ENCODE measurements at places on chromosomes 12 and 14.
A peak's percentile ranks its signal among the peaks of the same experiment; 100 is the strongest.

DNA sequence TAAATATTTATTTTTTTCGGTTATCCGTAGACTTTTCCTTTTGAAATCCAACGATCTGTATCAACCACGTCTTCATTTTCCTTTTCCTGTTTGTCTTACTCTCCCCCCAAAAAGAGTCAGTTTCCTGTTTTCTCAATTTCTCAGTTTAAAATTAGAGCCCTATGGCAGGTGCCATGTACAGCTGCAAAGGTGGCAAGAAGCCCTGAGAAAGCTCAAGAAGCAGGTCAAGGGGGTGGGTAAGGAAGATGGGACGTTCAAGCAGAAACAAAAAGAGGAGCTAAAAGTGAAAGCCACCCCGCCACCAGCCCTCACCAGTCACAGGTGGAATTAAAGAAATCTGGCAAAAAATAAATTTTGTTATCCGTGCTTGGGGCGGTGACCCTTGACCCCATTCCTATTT, 26.7 kb downstream of the SLC35E3 start:
- DNase-seq, result no peak

DNA sequence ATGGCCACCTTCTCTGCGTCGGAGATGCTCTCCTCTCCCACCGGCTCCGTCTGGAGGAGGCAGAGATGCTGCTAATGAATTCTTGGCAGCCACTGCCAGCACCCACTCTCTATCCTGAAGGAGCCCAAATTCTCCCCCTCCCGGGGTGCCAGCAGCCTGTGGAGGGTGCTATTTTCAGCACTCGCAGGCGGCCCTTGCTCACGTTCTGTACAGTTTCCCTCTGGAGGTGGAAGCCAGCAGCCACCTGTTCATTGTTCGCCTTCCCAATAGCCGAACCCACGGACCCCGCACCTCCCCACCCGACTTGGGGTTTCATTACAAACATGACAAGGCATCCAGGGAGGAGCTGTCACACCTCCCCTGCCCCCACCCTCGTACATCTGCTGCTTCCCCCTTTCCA, 27.8 kb downstream of the SNRNP35 start:
- no peak for DNase-seq

DNA sequence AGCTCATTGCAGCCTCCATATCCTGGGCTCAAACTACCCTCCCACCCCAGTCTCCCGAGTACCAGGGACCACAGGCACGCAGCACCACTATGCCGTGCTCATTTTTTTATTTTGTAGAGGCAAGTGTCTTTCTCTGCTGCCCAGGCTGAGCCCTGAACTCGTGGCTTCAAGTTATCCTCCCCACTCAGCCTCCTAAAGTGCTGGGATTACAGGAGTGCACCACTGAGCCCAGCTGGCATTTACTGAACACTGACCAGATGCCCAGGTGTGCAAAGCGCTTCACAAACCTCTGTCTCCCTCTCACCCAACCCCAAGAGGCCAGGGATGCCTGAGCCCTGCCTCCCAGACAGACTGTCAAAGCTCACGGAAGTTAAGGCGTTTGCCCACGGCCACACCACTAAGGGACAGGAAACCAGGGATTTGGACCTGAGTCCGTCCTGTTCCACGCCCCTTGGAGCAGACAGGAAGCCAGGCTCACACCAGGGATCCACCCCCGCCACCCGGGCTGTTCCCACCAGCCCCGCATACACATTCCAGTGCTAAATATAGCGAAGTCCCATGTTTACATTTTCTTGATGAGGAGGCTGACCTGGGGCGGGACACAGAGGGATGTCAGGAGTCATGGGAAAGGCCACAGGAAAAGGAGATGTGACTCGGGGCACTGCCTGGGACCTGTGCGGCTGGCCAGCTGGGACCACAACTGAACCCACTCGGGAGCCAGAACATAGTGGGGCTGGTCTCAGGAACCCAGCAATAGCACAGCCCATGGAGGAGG, 51.2 kb downstream of the TESC start:
- DNase-seq, result no peak

GRCh38 chr14:103104654-103105452, 10.3 kb downstream of the EXOC3L4 start:
- peak; percentile 18 for DNase-seq

Data from AML-193 (cell line).